ENCODE measurements at places on chromosomes 3 and 15.
A peak's percentile ranks its signal among the peaks of the same experiment; 100 is the strongest.

- DNase-seq = no peak
Observed at GRCh38 chr3:52841211-52841980, 6.6 kb upstream of the MUSTN1 start.

GRCh38 chr15:69612112-69612511 lies 159.5 kb downstream of the RPLP1 start:
- DNase-seq = no peak

DNA sequence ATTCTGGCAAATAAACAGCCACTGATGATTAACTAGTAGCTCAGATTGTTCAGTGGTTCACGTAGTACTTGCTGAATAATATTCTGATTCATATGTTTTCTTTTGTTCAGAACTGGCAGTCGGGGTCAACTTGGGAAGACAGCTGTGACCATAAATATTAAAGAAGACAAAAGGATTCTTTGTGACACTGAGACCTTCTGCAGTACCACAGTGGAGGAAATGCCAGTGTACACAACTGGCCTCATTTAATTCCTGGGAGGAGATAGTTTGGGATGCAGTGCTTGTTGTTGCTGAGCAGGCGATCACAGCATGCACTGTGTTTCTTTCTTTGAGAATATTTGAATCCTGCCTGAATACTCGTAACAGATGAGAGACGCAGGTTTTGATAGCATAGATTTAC lies 26.7 kb upstream of the MCF2L2 start:
- no peak for DNase-seq

- no peak for DNase-seq
Observed at GRCh38 chr3:159166899-159167586, 365.2 kb downstream of the MFSD1 start.

DNA sequence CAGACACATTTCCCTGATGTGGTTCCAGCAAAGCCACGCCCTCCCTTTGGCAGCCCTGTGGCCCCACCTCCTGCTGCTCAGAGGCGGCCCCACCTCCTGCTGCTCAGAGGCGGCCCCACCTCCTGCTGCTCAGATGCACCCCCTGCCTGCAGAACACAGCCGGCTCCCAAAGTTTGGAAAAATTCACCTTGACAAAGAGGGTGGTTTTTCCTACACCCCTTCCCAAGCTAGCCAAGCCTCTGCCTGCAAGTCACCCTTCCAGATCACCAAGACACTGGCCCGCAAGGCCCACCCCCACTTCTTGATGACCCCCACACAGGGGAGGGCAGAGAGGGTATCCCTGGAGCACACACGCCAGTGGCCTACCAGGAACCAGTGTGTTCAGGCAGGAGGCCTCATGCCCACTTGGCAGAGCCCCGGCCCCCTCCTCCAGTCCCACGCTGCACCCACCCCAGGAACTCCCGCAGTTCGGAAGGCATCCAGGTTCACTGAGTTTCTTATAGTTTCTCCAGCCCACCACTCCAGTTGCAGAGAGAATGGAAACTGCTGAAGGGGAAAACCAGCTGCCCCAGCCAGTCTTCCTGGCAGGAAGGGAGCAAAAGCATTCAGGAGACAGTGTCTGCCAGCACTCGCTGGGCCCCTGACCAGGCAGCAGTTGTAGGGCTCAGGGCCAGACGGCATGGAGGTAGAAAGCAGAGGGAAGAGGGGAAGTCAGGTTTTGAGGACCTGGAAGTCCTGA lies 2.3 kb upstream of the HAPLN3 start:
- peak; percentile 64 for DNase-seq

- DNase-seq = no peak
Observed at GRCh38 chr15:87841426-87841998, 415.0 kb downstream of the NTRK3 start.

- peak; percentile 82 for DNase-seq
Observed at GRCh38 chr15:53197426-53197839, 407.3 kb upstream of the ONECUT1 start.

DNA sequence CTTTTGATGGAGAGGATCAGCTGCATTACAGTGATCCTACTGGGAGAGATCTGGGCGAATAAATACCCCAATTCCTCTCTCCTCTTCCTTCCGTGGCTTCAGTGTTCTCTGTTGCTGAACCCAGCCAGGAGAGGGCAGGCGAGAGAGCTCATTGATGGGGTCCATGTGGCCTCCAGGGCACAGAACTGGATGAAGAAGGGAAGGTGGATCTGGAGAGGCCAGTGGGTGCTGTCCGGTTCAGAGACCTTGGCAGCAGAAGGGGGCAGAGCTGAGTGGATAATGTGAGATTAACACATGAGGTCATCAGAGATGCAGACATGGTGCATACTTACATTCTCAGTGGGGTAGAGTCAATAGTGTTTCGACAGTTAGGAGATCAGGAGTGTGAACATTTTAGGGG lies 193.6 kb downstream of the CLSTN2 start:
- peak; percentile 44 for DNase-seq

DNA sequence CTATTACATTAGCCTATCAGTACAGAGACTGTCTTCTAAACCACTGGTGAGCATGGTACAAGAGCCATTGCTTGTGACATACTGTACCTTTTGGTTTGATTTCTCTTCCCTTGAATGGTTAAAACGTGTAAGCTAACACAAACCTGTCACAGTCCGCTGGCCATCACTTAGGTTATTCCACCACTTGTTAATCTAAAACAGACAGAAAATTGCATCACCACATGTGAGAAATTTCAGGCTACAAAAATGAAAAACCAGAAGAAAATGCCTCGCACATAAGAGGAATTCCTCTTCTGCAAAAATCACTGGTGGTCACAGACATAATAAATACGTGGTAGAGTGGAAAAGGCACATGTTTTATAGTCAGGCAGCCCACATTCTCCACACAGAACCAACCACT lies 22.1 kb downstream of the PARL start:
- no peak for DNase-seq
